ENCODE measurements at places on chromosomes 2 and 18.

DNA sequence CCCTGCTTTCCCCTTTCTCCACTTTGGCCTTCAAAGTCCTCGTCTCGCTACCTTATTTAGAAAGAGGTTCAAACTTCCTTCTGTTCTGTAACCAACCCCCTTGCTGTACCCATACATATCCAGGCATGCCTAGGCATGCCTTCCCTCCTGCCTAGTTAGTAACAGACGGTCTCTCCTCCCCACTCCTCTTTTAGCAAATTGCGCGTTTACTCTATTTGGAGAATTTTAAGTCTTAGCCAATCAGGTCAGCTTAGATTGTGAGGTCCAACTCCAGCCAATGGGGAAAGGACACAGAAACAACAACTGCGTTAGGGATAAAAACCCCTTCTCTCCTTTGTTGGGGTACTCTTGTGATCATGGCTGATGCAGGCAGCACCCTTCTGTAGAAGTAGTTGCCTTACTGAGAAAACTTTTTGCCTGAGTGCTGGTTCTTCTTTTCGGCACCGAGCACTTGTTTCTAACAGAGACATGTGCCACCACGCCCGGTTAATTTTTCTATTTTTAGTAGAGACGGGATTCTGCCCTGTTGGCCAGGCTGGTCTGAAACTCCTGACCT is 85.9 kb upstream of the FOXI3 start:
- peak; percentile 19 for DNase-seq

DNA sequence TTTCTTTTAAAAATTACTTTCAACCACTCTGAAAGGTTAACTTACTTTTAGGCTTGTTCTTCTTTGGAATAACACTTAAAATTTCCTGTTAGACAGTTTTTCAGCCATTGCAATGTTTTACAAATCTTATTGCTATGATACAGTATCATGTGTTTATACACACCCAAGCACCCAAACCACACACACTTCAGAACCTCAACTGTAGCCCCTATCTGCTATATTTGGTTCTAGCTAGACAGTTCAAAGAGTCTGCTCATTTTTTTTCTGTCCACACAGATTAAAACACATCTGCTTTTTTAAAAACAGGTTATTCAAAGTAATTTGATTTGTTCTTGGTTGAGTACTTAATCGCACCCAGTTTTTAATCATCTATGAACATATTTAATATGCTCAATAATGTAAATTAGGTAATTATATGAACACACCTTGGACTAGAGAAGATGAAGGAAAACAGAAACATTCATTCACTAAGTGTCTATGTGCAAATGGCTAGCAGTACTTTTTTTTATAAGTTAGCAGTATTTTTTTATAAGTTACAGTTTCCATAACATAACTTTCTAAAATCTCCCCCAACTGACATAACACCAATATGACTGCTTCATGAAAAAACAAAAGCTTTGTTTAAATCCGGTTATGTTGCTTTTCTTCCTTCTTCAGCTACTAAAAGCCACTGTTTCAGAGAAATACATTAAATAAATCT is 17.6 kb downstream of the FBXO11 start:
- DNase-seq = no peak

DNA sequence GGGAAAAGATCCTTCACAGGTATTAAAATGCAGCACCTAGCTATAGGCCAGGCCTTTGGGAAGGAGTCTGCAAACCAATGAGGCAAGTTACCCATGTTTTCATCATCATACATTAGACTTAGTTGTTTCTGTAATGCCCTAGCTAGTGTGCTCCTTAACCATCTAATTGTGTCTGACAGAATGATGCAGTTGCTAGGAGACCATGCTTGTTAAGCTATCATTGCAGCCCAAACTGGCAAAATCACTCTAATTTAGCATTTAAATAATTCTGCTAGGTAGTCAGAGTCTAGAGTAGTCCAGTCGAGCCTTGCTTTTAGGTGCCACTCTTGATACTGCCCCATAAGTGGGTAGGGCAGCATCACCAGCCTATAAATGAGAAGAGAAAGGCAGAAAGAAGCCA is 34.9 kb downstream of the GAD1 start:
- DNase-seq = no peak

DNA sequence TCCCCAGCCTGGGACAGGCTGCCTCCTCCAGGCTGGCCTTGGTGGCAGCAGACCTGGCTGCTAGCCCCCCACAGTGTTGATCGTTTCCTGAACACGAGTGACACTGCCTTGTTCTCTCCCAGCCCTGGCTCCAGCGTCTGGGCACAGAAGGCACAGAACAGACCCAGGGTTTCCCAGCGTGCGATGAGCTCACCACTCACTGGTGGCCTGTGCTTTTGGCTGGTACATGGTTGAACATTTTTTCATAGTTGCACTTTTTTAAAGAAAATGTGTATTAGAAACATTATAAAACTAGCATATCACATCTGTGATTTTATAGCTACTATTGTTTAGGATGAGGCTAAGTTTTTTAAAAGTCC is 40.9 kb downstream of the SCTR start:
- no peak for DNase-seq

DNA sequence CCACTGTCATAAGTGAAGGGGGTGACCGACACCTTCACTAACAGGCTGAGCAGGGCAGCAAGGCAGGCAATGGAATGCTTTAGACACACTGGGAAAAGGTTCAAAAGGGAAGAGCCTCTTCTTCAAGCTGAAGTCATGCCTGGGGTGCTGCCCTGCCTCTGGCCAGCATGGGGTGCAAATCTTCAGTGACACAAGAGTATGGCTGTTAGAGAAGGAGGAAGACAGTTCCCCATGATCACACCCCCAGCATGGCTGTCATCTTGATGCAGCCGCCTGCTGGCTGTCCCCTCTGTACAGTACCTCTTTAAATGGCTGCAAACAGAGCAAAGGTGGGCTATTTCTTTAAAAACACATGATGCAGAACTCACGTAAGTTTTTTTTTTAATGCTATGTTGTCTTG is 71.9 kb downstream of the INPP4A start:
- DNase-seq = no peak

DNA sequence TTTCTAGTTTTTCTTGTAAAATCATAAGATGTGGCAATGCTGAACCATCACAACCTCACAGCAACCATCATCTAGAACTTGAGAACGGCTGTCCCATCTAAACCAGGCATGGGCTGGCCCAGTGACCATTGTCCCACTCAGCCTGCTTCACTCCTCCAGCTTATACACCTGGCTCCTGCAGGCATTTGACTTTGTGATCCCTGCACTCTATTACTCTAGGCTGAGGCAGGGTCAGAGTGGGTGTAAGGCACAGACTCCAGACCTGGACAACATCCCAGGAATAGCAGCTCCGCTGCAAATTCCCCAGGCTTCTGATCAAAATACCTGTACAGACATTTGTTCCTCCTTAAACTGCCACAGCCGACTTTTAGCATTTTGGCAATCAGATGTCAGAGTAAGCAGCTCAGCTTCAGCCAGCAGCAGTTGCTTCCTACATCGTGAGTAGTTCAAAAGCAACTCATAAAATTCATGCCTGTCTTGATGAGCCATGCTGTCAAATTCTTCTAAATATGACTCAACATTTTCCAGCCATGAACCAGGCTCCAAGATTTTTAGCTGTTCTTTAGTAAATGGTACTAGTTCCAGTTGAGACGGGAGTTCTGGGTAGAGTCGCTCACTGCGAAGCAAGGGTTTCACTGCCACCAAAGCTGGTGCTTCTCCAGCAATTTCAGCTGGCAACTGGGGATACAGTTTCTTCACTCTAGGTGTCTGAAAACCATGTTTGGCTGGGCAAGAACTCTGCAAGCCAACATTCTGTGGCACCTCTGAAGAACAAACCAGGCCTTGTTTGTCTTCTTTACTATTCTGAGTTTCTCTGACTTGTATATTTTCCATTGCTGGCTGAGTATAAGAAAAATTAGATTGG is 12.8 kb downstream of the EPG5 start:
- no peak for DNase-seq

DNA sequence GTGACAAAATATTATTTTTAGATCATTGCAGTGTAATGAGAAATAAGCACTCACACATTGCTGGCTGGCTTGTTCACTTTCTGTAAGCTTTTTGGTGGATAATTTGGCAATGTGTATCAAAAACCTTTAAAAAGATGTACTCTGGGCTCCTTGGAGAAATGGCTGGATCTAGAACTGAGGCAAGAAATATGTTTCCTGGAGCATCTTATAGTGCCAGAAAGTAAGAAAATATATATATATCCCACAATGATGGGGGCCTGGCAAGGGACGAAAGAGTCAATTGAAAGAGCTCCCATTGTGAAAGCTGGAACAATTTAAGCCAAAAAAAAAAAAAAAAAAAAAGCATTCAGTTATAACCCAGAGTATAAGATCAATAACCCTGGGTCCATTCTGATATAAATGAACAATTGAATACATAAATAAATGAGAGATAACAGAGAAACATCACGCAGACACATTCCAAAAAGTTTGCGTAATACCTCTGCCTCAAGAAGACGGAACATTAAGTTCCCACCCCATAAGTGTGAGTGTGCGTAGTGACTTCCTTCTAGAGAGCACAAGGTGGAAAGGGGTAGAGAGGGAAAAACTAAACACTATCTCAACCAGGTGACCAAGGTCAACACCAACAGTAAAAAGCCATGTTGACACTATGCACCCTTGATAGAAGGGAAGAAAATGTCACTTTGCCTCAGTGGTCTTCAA is 77.5 kb downstream of the BIN1 start:
- no peak for DNase-seq

DNA sequence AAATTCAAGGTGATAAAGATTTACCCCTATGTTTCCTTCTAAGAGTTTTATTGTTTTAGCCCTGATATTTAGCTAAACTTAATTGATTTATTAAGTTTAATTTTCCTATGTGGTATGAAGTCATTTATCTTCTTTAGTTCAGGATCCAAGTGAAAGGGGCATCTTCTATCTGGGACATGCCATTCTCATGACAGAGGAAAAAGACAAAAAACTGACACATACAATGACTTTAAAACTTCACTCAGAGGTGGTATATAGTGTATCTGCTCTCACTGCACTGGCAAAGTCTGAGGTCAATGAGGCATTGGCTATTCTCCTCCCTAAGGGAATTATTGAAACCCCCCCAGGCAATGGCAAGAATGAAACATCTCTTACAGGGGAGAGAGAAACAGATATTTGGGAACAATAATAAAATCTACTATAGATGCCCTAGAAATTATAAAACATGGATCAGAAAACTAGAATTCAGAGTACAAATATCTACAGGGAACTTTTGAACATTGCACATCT is 237.4 kb downstream of the MYCN start:
- no peak for DNase-seq

DNA sequence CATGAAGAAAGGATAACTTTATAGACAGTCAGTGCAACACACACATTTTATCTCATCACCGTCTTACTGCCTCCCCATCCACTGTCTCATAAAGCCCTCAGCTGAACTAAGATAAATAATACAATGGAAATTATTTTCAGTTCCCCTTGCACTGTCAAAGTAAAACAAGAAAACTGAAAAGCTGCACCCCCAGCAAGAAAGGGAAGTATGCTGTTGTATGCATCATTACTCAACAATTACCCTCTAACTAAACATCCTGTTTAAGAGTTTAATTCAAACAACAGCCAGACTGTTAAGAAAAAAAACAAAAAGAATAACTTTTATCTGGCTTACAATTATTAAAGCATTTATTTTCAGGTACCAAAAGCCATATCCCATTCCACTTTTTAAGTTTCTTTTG is 25.0 kb downstream of the MPPE1 start:
- DNase-seq = no peak

- DNase-seq = no peak
These were observed 38.4 kb upstream of the GMCL1 start for GRCh38 chr2:69791045-69791444.

DNA sequence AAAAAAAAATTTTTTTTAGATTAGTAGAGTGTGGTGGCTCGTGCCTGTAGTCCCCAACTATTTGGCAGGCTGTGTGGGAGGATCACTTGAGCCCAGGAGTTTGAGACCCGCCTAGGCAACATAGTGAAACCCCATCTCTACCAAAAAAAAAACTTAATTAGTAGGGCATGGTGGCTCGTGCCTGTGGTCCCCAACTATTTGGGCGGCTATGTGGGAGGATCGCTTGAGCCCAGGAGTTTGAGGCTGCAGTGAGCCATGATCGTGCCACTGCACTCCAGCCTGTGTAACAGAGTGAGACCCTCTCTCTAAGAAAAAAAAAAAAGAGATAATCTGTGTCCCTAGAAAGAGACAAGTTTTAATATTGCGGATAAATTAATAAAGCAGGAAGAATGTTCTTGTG is 8.8 kb downstream of the GPR55 start:
- no peak for DNase-seq

DNA sequence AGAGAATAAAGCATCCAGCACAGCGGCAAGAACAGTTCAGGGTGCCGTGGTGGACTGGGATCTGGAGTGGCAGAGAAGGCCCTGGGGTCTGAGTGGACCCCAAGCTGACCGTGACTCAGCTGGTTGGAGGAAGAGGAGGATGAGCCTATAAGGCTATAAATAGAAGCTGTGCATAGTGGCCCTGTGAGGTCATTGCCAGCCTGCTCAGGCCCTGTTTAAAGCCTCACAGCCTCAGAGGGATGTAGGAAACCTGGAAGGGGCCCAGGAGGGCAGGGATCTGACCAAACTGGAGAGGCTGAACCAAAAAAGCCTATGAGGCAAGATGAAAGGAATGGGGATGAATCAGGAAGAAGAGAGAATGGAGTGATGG is 11.3 kb upstream of the DES start:
- peak; percentile 59 for DNase-seq

DNA sequence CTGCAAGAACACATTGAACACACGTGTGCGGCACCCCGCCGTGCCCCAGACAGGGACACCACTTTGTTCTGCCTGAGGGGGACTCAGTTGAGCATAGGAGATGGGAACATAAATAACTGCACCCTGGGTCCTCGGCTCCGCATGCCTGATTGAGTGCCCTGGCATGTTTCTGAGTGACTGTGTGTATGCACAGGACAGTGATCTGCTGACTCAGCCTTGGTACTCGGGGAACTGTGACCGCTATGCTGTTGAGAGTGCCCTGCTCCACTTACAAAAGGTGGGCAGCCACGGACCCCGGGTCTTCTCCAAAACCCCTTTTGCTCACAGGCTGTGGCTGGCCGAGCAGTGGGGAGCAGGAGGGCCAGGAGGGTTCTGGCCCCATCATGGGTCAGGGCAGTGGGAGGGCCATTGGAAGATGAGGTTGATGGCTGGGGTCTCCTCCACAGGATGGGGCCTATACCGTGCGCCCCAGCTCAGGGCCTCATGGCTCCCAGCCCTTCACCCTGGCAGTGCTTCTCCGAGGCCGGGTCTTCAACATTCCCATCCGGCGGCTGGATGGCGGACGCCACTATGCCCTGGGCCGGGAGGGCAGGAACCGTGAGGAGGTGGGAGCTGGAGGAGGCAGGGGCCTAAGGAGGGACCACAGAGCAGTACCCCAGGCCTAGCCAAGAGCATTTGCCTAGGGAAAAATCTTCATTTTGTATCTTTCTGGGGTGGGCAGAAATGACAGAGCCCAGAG is 16.9 kb downstream of the SH2D6 start:
- DNase-seq = no peak

DNA sequence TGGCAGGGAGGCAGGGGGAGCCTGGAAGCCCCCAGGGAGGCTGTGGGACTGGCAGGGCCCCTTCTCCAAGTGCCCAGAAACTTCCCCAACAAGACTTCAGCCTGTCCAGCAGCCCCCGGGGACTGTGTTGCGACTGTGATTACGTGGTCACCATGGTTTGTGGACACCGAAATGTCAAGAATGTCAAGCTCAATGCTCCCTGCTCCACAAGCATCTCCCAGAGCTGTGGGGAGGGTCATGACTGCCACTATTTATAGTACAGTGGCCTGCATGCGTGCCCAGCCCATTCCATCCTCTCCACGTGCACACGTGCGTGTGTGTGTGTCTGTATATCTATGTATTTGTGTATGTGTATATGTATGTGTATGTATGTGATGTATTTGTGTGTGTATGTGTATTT is 93.8 kb upstream of the MBOAT2 start:
- DNase-seq = peak; percentile 32
